ENCODE measurements at places on chromosomes 1 and 21.

GRCh38 chr1:226309398-226310244 lies 657 bp upstream of the LIN9 start:
- DNase-seq, result no peak

DNA sequence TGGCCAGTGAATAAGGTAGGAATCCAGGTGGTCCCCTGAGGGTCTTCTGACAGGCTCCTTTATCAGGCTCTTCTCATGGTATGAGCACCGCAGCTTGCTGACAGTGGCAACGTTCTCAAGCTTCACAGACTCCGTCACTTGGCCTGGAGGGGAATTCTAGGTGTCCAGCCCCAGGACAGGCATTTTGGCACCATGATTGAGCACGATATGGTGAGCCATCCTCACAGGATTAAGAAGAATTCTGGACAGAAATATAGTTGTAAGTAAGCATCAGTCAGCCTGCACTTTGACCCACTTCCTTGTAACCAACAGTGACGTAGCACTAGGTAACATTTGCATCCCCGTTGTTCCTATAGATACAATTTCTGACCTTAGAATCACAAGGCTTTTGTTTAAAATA lies 30.5 kb upstream of the KIF26B start:
- no peak for DNase-seq

GRCh38 chr1:114082867-114083585 lies 70.6 kb downstream of the SYT6 start:
- no peak for DNase-seq

DNA sequence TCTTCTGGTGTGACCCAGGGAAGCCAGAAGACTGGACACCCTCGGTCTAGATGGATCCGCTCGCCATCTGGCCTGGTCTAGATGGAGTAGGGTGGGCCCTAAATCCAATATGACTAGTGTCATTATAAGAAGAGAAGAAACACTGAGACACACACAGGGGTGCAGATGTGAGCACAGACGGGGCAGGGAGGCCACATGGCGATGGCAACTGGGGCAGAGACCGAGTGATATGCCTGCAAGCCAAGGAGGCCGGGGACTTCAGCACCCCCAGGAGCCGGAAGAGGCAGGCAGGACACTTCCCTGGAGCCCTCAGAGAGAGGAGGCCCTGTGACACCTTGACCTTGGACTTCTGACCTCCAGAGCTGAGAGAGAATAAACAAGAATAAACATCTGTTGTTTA lies 5.6 kb upstream of the TFF3 start:
- DNase-seq, result no peak

DNA sequence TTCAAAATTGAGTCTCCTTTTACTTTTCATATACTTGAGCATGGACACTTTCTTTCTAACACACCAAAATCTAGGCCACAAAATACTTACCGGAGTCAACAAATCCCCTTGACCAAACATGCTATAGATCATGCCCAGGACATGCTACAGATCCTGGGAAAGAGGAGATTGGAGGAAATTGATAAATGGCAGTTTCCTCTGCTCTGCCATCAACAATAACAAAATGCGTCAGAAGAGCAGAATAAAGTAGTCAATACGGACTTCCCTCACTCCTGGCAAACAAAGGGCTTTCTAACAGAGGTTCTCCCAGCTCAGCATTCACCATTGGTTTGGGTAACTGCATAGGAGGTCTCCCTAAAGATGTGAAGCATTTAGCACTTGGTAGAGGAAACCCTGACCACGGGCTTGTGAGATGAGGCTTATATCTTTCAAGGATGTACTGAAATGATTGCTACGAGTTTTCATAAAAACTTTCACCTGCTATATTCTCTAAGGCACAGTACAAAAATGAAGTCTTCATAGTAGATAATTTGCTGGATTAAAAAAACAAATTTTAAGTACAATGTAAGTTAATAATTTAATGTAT lies 283.8 kb upstream of the RUNX1 start:
- DNase-seq, result no peak

DNA sequence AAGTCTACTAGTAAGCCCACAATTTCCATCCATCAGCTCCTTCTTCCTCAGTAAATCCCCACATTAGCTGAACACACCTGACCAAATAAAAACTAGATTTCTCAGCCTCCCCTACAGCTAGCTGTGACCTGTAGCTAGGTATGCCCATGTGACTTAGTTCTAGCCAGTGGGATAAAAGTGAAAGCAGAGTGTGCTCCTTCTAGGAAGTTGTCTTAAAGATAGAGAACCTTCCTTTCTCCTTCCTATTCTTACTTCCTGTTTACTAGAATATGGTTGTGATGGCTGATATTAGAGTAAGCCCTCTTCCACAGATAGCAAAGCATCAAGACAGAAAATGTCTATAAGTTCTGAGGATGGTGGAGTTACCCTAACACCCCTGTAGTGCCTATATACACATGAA lies 67.0 kb downstream of the PIK3R3 start:
- DNase-seq, result no peak

GRCh38 chr1:36051821-36052220 lies 32.1 kb upstream of the TEKT2 start:
- no peak for DNase-seq

DNA sequence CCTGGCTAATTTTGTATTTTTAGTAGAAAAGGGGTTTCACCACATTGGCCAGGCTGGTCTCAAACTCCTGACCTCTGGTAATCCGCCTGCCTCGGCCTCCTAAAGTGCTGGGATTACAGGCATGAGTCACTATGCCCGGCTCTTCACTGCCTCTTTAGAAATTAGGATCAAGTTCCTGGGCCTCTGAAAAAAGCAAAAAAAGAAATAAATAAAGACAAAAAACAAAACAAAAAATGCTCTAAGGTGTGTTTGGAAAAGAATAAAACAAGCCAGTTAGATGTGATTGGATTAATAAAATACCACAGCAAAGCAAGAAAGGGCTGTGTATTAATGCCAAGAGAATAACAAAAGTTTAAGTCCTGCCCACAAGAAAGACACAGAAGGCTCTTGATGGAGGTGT lies 4.2 kb upstream of the ABCB10 start:
- no peak for DNase-seq

DNA sequence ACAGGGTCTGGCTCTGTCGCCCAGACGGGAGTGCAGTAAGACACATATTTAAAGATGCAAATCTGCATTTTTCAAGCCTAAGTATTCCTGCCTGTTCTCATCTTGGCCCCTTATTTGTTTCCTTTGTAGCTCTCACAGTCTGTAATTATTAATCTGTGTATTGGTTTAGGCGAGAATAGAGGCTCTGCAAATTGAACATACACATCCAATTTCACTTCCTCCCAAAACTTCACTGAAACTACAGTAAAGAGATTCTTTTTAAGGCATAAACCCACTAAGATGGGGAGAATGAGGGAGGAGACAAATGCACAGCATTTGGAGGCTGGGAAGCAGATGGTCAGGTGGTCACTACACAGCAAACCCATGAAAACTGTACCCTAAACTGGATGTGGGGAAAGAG lies 21.0 kb downstream of the HMGN2 start:
- no peak for DNase-seq

- DNase-seq, result no peak
Observed at GRCh38 chr1:222629921-222630535, 12.1 kb downstream of the MIA3 start.

DNA sequence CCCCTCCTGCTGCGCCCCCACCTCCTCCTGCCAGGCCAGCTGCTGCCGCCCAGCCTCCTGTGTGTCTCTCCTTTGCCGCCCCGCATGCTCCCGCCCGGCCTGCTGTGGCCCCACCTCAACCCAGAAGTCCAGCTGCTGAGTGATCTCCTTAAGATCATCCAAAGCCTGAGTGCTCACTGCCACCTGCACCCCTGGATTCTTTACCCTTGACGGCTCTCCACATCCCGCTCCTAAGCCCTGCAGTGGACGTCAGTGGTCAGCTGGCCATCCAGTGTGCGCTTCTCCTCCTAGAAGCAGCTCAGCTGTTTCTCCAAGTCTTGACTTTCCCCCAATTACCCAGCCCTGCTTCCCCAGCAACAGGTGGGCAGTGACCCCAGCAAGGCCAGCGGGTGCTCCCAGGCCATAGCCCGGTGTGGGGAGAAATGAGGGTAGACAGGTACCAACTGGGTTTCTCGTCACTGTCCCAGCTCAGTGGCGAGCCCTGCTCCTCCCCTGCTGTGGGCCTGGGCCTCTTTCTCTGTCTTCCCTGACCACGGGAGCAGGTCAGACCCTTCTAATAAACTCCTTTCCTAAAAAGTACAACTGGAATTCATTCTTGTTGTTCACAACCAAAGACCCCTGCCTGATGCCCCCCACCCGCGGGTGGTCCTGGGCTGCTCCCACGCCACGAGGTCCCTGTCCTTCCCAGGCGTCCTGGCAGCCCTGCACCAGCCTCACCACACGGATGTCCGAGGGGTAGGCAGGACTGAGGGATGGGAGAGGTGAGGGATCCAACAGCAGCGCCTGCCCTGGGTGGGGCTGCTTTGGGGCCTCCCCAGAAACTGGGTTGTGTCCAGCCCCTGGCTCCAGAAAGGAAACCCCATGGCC lies 1.4 kb downstream of the KRTAP10-7 start:
- no peak for DNase-seq

- DNase-seq, result no peak
Observed at GRCh38 chr1:31714442-31715086, 10.7 kb upstream of the COL16A1 start.

- no peak for DNase-seq
Observed at GRCh38 chr1:178548108-178548507, 35.2 kb downstream of the TEX35 start.

GRCh38 chr1:1051127-1051810 lies 22.8 kb downstream of the RNF223 start:
- no peak for DNase-seq

DNA sequence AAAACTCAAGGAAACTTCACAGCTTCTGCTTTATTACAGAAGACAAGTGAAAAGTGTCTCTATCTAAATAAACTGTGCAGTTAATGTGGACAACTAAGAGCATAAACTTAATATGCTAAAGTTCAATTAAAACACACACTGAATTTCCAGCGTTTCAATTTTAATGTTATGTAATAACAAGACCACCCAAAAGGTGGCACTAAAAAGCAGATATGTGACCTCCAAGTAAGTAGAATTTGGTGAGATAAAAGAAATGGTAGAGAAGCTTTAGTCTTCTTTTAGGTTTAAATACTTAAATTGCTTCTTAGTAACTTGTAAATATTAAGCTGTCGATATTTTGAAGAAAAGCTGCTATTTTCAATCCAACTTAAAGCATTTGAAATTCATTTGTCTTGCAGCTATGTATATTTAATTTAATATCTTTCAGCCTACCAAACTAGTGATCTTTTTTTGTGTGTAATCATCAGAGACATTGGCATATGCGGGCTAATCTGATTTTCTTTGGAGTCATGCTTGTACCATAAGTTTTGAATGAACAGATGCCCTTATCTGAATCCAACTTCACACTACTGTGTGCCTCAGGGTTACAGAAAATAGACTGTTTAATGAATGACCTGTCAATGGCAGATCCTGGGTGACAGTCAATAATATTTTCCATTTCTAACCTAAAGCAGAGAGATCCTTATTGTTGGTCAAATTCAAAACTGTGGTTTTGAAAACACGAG lies 36.5 kb upstream of the ADAMTS1 start:
- no peak for DNase-seq

GRCh38 chr1:200846398-200846797 lies 26.4 kb upstream of the GPR25 start:
- no peak for DNase-seq

DNA sequence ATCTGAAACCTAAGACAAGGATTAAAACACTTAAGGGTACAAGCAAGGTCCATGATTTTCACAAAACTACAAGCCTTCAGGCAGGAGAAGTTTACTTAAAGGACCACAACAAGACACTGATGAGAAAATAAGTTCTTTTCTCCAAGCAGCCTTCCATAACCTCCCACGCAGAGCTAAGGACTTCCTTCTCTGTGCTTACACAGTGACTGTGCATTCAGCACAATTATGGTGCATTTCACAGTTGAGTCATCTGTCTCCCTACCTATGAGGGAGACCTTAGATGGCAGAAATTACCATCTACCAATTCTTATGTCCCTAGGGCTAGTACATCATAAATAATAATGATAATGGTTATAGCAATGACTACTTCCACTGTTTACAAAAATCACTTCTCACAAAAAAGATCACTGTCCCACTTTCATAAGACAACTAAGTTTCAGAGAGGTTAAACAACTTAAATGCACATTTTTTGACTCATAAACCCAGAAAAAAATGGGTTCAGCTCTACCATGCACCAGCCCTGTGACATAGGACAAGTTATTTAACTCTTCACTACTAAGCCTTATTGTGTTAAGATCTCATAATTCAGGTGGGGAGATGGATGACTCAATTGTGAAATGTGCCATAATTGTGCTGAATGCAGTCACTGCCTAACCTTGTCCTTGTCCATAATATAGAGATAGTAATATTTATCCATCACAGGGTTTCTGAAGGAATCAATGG lies 45.3 kb downstream of the TARBP1 start:
- no peak for DNase-seq

- DNase-seq, result no peak
Observed at GRCh38 chr1:97164276-97164639, 442.7 kb downstream of the PTBP2 start.

DNA sequence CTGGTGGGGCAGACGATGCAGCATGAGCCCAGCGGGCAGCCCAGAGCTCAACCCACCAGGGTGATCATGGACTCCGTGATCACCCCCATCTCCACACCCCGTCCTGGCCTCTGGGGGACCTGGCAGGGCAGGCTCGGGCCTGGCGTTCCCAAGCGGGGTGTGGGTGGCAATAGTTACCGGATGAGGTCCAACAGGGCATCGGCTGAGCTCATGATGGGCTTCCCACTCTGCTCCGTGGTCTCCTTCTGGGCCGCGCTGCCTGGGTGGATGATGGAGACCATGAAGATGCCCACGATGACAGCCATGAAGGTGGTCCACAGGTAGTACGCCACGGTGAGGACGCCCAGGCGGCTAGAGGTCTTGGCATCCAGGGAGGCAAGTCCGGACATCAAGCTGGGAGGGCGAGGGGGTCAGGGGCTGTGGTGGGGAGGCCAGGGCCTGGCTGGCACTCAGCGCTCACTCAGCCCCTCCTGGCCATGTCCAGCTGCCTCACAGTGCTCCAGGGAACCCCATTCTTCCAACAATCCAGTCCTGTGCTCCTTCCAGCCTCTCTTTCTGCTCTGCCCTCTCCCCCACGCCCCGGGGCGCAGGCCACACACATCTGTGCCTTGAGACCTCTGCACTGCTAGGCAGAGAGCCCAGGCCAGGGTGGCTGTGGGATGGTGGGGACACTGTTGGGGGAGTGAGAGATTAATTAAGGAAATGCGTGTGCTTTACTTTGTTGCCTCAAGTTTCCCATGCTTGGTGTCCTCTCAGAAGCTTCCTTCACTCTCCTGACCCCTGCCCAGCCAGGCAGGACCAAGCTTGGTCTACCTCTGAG lies 27.6 kb downstream of the SLC1A7 start:
- DNase-seq, result no peak

- DNase-seq, result no peak
Observed at GRCh38 chr1:93347334-93347899, 1.7 kb downstream of the DR1 start.

DNA sequence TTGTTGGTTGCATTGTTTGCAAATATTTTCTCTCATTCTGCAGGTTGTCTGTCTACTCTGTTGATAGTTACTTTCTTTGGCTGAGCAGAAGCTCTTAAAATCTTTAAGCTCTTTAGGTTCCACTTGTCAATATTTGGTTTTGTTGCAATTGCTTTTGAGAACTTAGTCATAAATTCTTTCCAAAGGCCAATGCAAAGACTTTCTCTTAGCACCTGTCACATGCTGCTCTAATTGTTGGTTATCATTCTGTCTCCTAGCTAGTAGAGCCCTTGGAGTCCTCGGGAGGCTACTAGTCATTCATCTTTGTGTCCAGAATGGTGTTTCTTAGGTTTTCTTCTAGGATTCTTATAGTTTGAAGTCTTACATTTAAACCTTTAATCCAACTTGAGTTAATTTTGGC lies 312.7 kb upstream of the PROX1 start:
- no peak for DNase-seq

- no peak for DNase-seq
Observed at GRCh38 chr21:24577301-24577700, 1030.0 kb downstream of the MRPL39 start.
